ENCODE measurements at places on chromosomes 2 and 18.

- no peak for DNase-seq
Measured at GRCh38 chr2:203871371-203871983, 3.9 kb downstream of the CTLA4 start.

- peak; percentile 72 for DNase-seq
Measured at GRCh38 chr2:43637030-43637803, at the start of gene PLEKHH2. Gene PLEKHH2, plus strand, starts transcription at chr2:43637260. Its CDS starts 7,414 bp downstream, at chr2:43644674.

DNA sequence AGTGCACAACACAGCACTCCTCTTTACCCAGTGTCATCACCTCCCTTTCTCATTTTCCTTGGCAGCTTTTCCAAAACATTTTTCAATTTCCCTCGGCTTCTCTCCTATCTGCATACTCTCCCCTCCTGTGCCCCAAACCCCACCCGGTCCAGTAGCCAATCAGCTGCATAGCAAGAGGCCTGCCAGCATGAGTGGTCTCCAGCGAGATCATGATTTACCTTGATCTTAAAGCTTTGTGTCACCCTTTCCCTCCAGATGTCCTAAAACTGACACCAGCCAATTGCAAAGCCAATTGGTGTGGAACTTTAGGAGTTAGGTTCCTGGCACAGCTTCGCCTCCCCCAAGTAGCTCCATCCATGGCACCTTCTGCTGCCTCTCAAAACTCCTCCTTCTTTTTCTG is 45.2 kb upstream of the SH3RF3 start:
- no peak for DNase-seq

- no peak for DNase-seq
Measured at GRCh38 chr18:62967089-62967488, 251.7 kb downstream of the PHLPP1 start.

- no peak for DNase-seq
Measured at GRCh38 chr2:111071600-111072171, 49.0 kb upstream of the BCL2L11 start.

- peak; percentile 38 for DNase-seq
Measured at GRCh38 chr2:174603280-174603679, 5.7 kb upstream of the WIPF1 start.

DNA sequence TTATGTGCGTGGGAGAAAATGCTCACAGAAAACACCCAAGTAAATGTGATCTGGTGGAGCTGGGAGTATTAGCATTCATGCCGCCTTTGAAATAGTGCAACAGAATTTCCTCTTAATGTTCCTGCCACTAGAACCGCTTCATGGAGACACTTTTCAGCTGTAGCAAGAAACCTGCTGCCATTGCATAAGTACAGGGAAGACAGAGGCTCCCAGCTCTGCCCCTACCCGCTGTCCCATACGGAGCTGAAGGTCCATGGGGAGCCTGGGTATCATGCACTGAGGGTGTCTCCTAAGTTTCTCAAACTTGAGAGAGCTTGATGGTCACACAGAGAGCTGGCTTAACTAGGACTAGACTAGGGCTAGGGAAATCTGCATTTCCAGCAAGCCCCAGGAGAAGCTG is 49.6 kb downstream of the CRIM1 start:
- no peak for DNase-seq

DNA sequence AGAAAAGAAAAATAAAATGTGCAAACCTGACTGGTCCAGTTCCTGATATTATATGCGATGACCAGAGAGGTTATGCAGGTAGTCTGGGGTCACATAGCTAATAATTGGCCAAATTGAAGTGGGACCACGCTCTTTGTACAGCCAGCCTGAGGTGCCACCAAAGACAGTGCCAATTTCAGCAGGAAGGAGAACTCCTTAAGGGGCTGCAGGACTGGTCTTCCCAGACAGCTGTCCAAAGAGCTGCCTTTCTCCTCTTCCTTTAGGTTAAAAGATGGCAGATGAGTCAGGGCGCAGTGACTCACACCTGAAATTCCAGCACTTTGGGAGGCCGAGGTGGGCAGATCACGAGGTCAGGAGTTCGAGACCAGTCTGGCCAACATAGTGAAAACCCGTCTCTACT is 95.5 kb downstream of the ACKR3 start:
- DNase-seq, result no peak

DNA sequence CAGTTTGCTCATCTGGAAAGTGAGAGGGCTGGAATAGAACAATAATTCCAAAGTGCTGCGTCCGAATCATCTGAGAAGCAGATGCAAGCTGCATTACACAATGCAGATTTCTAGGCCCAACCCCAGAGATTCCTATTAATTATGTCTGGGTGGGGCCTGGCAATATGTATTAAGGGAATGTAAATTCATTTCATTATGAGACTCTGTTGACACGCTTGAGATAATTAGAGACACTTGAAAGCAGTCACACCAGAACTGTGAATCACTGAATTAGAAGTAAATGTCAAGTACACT is 54.7 kb upstream of the HK2 start:
- no peak for DNase-seq

DNA sequence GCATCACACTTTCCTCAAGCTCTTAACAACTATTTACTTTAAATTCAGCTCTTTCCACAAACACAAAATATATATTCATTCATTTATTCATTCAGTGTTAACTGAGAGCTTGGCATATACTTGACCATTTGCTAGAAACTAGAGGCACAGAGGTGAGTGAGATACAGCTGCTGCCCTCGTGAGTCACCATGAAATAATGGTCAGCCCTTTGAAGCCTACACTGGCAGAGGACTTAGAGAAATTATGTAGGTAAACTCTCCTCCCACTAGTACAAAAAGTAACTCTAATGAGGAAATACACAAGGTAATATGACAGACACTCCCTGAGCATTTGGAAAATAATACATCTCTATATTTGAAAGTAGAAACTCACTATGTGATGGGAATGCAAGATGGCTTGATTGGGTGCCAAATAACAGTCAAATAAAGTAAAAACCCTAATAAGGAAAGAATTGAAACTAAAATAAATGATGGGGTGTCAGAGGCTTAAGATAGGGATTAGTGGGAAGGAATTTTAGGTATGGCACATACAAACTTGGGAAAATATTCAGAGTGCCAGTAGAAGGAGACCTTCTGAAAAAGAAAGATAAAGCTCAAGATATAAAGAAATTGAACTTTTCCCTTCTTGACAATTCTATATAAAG is 61.1 kb downstream of the ANTXR1 start:
- no peak for DNase-seq

DNA sequence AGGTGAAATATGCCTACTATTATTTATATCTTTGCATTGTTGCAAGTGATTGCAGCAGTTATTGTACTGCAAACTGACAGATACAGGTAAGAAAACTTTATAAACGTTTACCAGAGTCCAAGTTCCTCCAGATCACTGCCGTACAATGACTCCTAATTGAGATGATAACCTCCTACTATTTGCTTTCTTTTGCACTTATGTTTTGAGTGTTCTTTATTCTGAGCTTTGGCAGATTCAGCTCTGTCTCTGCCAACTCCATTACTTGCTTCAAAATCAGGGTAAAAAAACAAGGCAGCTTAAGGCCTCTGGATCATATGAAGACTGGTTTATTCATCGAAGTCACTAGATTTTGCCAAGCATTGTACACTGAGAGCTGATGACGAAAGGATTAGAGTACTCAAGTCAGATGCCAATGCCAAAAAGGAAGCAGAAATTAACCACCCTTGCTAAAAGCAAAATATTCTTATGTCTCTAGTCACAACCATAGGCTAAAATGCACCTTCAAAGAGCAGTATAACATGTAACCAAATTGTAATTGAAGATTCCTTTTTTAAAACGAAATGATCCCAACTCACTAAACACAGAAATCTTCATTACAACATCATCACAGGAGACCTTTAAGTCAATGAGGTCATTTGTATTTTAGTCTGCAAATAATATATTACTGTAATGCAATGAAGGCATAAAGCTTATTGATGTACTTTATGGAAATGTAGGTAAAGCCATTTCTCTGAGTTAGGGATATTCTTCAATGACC is 10.5 kb upstream of the IKZF2 start:
- DNase-seq, result no peak
